ENCODE measurements at places on chromosomes 11 and 22. TPM values are rescaled to one million over a fixed set of nuclear protein-coding genes. Genes with fewer than 3 reads are reported as not detected.

FJX1 gene
- 34.3 TPM for total RNA-seq

MMP27 gene
- total RNA-seq, result not detected

CABP4 gene
- not detected for total RNA-seq

KCNE3 gene
- 29.4 TPM for total RNA-seq

AMOTL1 gene
- 35.9 TPM for total RNA-seq

FEN1 gene
- total RNA-seq, result 22.0 TPM

MS4A12 gene
- total RNA-seq, result not detected

TRIM77 gene
- total RNA-seq, result not detected

VWCE gene
- 25.3 TPM for total RNA-seq

BDNF gene
- 0.10 TPM for total RNA-seq

MGAT3 gene
- 0.87 TPM for total RNA-seq

AQP11 gene
- 0.33 TPM for total RNA-seq

GRCh38 chr11:96145163-96145585 is 197.8 kb downstream of the MAML2 start:
- DNase-seq, result no peak

GRCh38 chr11:83680321-83680720 is 394.2 kb upstream of the CCDC90B start:
- no peak for DNase-seq

GRCh38 chr11:76856106-76856505 is 4.6 kb upstream of the ACER3 start:
- DNase-seq, result no peak

DNA sequence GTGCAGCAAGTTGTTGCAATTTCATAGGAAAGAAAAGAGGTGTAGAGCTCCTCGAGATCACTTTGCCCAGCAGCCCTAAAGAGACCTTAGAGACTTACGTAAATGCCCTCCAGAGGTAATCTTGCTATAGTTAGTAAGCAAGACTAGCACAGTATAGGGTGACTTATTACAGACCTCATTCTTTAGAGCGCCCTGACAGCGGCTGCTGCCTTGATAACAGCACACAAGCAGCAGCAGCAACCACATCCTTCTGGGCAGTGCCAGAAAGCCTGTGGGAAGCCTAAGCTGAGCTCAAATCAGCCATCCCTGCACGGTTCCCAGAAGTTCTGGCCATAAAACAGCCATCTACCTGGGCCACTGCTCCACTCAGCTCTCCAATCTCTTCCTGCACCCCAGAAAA is 22.6 kb upstream of the OR56B1 start:
- DNase-seq, result no peak

DNA sequence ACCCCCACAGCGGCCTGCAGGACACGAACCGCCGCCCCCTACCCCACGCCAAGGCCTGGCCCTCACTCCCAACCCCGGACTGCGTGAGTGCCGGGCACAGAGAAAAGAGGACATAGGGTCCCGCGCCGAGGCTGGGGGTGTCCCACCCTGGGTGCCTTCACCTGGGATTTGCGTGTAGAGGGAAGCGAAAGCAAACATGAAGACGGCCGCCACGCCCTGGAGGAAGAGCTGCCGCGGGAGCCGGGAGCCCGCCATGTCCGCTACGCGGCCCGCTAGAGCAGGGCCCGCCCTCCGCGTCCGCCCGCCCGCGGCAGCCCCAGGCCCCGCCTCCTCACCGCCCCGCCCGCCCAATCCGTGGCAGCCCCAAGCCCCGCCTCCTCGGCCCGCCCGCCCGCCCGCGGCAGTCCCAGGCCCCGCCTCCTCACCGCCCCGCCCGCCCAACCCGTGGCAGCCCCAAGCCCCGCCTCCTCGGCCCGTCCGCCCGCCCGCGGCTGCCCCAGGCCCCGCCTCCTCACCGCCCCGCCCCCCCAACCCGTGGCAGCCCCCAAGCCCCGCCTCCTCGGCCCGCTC is at the start of gene LMF2:
LMF2 (minus strand) TSS at position 282 of the 570 bp plus-strand sequence; CDS start at position 255, 27 bp downstream.
- peak; percentile 96 for DNase-seq

DNA sequence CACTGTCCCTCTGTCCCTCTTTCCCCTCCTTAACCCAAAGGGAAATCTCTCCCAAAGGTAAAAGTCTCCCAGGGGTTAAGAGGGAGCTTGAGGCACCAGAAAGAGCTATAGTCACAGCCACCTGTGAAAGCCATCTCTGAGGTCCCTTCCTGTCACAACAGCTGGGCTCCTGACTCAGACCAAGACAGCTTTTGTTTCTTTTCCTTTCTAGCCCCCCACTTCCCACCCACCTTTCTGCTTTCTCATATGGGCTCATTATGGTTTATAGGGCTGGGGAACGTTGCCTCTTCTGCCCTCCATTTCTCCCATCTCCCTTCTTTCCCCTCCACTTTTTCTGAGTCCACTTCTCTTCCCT is 19.1 kb downstream of the MIF start:
- no peak for DNase-seq

DNA sequence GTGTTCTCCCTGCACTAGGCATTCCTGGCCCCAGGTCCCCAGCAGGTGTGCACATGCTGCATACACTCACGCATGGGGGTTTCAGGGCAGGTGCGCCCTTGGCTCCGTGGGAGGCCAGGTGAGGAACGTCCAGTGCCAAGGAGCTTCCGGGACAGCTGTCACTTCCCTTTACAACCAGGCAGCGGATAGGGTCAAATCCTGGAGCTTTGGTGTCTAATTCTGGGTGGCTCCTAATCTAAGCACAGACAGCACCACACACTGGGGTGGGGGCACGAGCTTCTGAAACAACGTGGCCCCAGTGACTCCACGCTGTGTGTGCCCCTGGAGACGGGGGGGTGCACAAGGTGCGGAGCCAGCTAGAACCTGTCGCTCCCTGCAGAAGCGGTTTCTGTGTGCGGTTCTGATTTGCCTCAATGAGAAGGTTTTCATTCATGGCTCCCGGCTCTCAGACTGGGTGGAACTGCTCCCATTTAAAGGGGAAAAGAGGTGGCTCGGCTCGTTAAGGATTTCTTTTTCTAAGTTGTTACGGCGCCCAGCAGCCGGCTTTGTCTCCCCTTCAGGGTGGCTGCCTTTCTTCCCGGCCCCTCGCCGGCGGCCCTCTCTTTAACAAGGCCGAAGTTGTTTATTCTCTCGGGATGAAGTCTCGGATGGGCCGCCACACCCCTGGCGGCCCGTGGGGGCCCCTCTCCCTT is 5.0 kb downstream of the CCND1 start:
- no peak for DNase-seq

- DNase-seq, result no peak
These were observed 34.2 kb downstream of the MCM5 start for GRCh38 chr22:35434061-35434710.

DNA sequence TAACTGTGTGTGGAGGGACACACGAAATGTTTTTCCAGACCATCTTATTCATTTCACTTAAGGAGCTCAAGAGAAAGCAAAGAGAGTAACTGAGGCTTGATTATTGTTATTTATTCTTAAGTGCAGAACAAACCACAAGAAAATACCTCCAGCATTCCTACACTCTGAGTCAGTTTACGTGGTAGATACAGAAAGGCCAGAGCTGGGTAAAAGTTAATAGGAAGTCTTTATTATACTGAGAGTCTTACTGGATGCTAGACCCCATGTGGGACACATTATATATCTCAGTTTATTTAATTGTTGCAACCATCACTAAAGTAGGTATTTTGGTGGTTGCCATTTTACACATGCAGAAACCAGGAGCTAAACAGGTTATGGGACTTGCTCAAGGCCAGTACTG is 261.4 kb upstream of the POU2AF2 start:
- no peak for DNase-seq

- no peak for DNase-seq
These were observed 36.2 kb downstream of the UVRAG start for GRCh38 chr11:75851203-75851602.

- no peak for DNase-seq
These were observed 16.4 kb downstream of the KIAA0930 start for GRCh38 chr22:45224331-45224730.

- no peak for DNase-seq
These were observed 21.0 kb upstream of the UVRAG start for GRCh38 chr11:75793966-75794365.

DNA sequence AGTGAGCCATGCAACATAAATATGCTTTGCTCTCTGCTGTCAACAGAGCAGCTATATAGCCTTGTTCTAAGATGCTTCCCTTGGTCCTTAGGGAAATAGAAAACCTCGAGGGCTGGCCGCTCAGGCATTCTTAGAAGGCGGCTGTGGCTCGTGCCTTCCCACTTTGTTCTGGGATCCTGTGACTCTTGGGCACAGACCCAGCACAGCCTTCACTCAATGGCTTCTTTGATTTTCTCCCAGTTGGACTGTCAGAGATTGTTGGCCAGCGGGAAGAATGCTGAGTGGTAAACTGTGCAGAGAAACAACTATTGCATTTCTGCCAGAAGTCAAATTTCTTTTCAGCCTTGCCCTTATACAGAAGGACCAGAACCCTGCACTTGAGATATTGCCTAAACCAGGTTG is 9.5 kb upstream of the MICAL2 start:
- DNase-seq, result no peak

GRCh38 chr22:38080850-38081635 is 2.9 kb downstream of the SLC16A8 start:
- DNase-seq, result peak; percentile 52

- no peak for DNase-seq
These were observed 15.9 kb downstream of the PDGFD start for GRCh38 chr11:104148074-104148473.

GRCh38 chr11:116972691-116973090 is 125.5 kb downstream of the SIK3 start:
- DNase-seq, result no peak

GRCh38 chr11:80694385-80694784 is 1253.6 kb upstream of the TENM4 start:
- no peak for DNase-seq

DNA sequence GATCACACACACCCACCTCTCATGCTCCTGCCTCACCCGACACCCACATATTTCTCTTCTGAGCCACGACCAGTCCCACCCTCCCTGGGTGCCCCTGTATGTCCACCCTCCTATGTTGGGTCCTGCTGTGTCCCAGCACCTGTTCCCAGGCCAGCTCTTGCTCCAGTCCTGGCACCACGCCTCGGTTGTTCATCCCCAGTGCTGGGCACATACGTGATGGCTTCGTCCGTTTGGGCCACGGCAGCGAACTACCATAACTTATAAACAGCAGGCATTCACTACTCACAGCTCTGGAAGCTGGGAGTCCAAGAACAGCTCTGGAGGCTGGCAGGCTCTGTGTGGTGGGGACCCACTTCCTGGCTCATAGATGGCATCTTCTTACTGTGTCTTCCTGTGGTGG is 116.9 kb downstream of the BRD1 start:
- no peak for DNase-seq

- DNase-seq, result no peak
These were observed 4.2 kb downstream of the OR56B4 start for GRCh38 chr11:6111673-6112072.

DNA sequence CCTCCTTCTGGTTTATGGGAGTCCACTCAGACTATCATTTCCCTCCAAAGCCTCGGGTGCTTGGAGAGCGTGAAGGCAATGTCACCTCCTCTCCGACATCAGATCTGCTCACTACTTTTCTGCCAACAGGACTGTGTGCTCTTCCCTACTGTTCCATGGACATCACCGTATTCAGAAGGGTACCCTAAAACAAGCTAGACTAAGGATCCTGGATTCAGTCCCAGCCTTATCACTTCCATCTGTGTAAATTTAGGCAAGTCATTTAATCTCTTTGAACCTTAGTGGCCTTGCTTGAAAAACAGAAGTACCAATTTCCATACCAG is 78.2 kb downstream of the KCNC1 start:
- DNase-seq, result no peak

- no peak for DNase-seq
These were observed 1396.2 kb upstream of the TENM4 start for GRCh38 chr11:80837051-80837450.

DNA sequence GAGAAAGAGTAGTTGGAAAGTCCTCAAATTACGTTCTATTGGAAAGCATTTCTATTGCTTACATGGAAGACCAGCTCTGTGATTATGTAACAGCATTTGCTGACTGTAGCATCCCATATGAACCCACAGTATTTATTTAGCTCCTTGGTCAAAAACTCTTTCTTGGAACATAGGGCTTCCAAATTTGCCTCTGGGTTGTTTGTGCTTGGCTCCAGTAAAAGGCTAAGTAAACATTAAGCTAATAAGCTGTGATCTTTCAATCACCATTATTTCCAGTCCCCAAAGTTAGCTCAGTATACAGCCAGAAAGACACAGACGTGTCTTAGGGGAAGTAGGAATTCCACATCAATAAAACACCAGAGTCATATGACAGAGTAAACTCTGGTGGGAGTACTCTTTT is 668.8 kb downstream of the DLG2 start:
- DNase-seq, result no peak

GRCh38 chr22:40739721-40740120 is 60.4 kb downstream of the MCHR1 start:
- DNase-seq, result peak; percentile 30
